ENCODE measurements at places on chromosomes 5 and 9. TPM values are rescaled to one million over a fixed set of nuclear protein-coding genes. Genes with fewer than 3 reads are reported as not detected.

Gene ABHD17B
- 11.4 TPM for total RNA-seq

DNA sequence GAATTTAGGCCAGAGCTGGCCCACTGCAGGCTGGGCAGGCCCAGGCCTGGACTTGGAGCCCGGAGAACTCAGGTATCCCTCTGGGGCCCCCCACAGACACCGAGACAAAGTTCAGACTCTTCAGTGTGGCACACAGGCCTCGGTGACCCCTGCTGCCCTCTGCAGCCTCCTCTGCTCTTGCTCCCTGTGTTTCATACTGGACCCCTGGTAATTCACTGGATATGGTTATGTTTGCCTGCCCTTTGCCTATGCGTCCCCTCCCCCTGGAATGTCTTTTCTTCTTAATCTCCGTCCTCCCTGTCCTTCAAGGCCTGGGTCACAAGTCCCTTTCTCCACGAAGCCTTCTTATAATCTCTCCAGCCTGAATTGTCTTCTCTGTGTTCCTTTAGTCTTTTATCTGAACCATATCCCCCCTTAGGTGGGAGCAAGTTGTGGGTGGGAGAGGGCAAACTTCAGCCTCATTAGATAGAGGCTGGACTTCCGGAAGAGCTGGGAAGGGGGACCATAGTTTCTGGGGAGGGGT is 30.1 kb downstream of the GSN start:
- DNase-seq: no peak

GRCh38 chr9:103798620-103799019 is 295.5 kb upstream of the SMC2 start:
- no peak for DNase-seq

DNA sequence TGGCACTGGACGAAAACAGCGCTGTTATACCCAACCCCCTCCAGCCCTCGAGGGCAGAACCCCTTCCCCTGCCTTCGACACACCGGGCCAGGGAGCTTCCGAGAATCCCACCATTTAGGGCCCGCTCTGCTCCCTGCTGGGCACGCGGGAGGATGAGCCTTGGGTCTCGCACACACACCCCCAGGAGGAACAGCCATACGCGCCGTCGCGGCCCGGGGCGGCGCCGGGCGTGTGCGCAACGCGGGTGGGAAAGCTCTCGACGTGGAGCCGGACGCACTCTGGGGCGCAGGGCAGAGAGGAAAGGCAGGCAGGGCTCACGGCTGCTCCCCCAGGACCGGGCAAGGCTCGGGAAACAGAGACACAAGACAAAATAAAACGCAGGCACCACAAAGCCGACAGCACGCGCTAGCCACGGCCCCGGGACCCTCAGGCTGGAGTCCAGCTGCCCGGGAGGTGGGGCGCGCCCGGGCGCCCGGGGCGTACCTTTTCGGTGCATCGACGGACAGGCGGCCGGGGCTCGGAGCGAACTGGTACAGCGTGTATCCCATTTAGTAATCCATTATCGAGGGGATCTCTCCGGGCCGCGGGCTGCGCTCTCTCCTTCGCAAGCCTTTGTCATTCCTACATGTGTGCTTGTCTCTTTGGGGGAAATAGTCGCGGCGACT is 789 bp downstream of the SEMA6A start:
- DNase-seq: peak; percentile 21

GRCh38 chr5:81427566-81427965 is 33.6 kb upstream of the ACOT12 start:
- DNase-seq: no peak

Measured in right cardiac atrium (tissue), 5 donors.